ENCODE measurements at places on chromosomes 7 and 10.

- no peaks in the 10 kb centered on the region for H3K27me3 ChIP-seq
- no peak for DNase-seq
- H3K4me3 ChIP-seq, result no peak overlapping the region
- no peak overlapping the region for H3K27ac ChIP-seq
- H3K36me3 ChIP-seq, result no peaks in the 10 kb centered on the region
Measured at GRCh38 chr7:17696422-17696821, 243.9 kb downstream of the SNX13 start.

DNA sequence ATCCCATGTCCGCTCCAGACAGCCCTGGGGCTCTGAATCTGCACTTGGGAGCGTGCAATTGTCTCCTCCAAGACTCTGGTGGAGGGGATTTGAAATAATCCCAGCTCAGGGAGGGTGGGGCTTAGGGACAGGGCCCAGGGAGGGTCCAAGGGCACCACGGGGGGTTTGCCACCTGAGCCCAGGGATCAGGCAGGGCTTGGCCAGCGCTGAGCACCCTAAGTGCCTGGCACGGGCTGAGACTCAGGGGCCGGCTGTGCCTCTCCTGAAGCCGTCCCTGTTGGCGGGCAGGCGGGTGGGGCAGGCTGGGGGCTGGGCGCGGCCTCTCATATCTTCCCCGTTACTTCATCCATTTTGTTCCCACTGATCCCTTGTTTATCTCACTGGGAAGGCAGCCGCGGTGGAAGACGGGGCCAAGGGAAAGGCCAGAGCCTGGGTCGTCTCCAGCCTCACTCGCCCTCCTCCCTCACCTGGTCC lies 41.8 kb upstream of the ELN start:
- H3K36me3 ChIP-seq, result no peaks in the 10 kb centered on the region
- peak; percentile 46 for DNase-seq
- peak overlapping the region; percentile 32 for H3K4me3 ChIP-seq
- peaks cover 14% of the 10 kb centered on the region for H3K4me1 ChIP-seq

DNA sequence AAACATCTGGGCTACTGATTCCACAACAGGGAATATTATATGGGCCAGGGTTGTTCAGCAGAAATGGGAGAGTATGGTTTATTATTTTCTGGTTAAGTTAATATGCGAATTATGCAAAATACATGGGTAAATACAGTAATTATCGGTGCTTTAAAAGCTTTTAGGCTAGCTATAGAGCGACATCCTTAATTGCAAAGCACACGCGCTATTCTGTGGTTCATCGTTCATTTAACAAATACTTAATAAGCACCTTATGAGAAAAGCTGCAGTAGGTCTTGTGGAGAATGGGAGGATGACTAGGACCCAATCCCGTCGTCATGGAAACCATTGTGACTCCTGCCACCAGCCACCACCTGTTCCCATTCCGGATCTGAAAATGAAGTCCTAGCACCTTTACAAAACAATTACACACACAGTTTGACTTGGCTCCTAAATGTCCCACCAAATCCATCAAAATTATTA lies 623 bp upstream of the CEP41 start:
- H3K27me3 ChIP-seq, result no peaks in the 10 kb centered on the region
- no peaks in the 10 kb centered on the region for H3K36me3 ChIP-seq
- H3K27ac ChIP-seq, result peak overlapping the region; percentile 79
- no peak for DNase-seq
- H3K4me3 ChIP-seq, result peak overlapping the region; percentile 95
- peaks cover 5% of the 10 kb centered on the region for H3K4me1 ChIP-seq

DNA sequence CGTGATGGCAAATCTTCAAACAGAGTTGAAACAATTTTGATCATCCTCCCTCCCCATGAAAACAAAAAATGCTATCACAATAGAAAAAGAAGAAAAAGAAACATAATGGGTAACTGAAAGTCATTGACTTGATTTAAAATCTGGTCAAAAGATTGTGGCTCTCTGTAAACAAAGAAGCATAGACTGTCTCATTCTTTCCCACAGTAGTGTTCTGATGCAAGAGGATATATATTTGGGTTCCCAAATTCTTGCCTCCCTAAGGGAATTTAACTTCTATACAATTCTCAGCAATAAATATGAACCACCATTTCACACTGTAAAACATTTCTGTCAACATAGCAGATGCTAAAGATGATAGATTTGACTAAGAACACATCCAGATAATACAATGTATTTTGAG lies 32.8 kb upstream of the MEOX2 start:
- H3K27ac ChIP-seq, result no peak overlapping the region
- no peak overlapping the region for H3K4me3 ChIP-seq
- H3K36me3 ChIP-seq, result no peaks in the 10 kb centered on the region
- no peak for DNase-seq

DNA sequence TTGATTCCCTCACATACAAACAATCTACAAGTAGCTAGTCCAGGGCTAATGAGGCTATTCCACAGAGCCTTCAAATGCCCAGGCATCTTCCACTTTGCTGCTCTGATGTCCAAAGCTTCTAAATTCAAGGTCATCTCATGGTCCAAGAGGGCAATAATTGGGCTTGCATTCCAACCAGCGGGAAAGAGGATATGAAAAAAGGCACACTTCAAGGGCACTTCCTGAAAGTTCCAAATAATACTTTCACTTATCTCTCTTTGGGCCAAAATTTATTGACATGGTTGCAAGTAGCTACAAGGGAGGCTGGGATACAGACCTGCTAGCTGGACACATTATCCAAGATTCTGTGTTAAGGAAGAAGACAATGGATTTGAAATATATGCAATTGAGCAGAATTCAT lies 25.2 kb upstream of the APBB1IP start:
- H3K36me3 ChIP-seq, result no peaks in the 10 kb centered on the region
- no peak for DNase-seq
- no peak overlapping the region for H3K27ac ChIP-seq
- no peaks in the 10 kb centered on the region for H3K27me3 ChIP-seq
- H3K4me1 ChIP-seq, result no peaks in the 10 kb centered on the region

GRCh38 chr7:95723583-95724180 lies 48.7 kb upstream of the DYNC1I1 start:
- H3K27me3 ChIP-seq, result no peaks in the 10 kb centered on the region
- H3K36me3 ChIP-seq, result no peaks in the 10 kb centered on the region
- H3K27ac ChIP-seq, result no peak overlapping the region
- H3K4me1 ChIP-seq, result no peaks in the 10 kb centered on the region

GRCh38 chr10:71270301-71271220 lies 48.5 kb upstream of the SLC29A3 start:
- H3K27me3 ChIP-seq, result no peaks in the 10 kb centered on the region
- DNase-seq, result no peak
- no peaks in the 10 kb centered on the region for H3K36me3 ChIP-seq
- H3K27ac ChIP-seq, result no peak overlapping the region
- peaks cover 16% of the 10 kb centered on the region for H3K4me1 ChIP-seq

- H3K4me3 ChIP-seq, result no peak overlapping the region
- H3K36me3 ChIP-seq, result no peaks in the 10 kb centered on the region
- H3K27me3 ChIP-seq, result no peaks in the 10 kb centered on the region
- H3K4me1 ChIP-seq, result no peaks in the 10 kb centered on the region
- DNase-seq, result no peak
Measured at GRCh38 chr10:49833168-49833567, 71.0 kb upstream of the OGDHL start.

- DNase-seq, result no peak
- no peak overlapping the region for H3K27ac ChIP-seq
- no peak overlapping the region for H3K4me3 ChIP-seq
Measured at GRCh38 chr7:80357530-80357929, 154.3 kb downstream of the GNAT3 start.

DNA sequence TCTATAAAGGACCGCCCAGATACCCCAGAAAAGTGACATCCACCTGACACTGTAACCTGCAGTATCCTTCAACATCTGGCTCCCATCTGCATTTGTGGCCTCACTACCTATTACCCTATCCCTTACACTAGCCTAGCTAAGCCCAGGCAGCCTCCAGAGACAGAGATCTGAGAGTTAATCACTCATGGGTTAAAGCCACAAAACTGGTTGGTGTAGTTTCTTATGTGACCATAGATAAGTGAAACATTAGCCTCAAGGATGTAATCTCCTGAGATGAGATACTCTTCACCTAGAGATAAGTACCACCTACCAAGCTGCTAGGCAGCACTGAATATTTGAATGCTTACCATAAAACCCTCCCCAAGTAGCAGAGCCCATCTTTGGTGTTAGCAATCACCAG lies 35.4 kb downstream of the CTTNBP2 start:
- H3K27me3 ChIP-seq, result no peaks in the 10 kb centered on the region
- H3K4me3 ChIP-seq, result no peak overlapping the region
- no peak for DNase-seq
- no peaks in the 10 kb centered on the region for H3K4me1 ChIP-seq
- no peak overlapping the region for H3K27ac ChIP-seq

- no peaks in the 10 kb centered on the region for H3K27me3 ChIP-seq
- no peaks in the 10 kb centered on the region for H3K4me1 ChIP-seq
- DNase-seq, result no peak
- no peak overlapping the region for H3K27ac ChIP-seq
- no peaks in the 10 kb centered on the region for H3K36me3 ChIP-seq
- no peak overlapping the region for H3K4me3 ChIP-seq
Measured at GRCh38 chr10:104925232-104925851, 284.3 kb downstream of the SORCS3 start.

- no peaks in the 10 kb centered on the region for H3K36me3 ChIP-seq
- no peak overlapping the region for H3K4me3 ChIP-seq
- H3K27me3 ChIP-seq, result no peaks in the 10 kb centered on the region
- DNase-seq, result no peak
Measured at GRCh38 chr7:154451480-154452457, 399.6 kb downstream of the DPP6 start.

GRCh38 chr10:97378933-97379921 lies 21.9 kb downstream of the RRP12 start:
- H3K36me3 ChIP-seq, result peaks cover 17% of the 10 kb centered on the region
- H3K4me1 ChIP-seq, result no peaks in the 10 kb centered on the region
- no peak for DNase-seq

DNA sequence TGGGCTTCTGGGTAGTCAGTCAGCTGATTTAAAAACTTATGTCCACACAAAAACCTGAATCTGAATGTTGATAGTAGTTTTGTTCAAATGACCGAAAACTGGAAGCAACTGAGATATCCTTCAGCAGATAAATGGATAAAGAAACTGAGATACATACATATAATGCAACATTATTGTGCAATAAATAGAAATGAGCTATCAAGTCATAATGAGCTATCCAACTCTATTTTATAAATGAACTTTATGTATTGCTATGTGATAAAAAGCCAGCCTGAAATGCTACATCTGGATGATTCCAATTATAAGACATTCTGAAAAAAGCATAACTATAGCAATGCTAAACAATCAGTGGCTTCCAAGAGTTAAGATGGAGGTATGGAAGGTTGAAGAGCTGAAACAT lies 748.7 kb downstream of the TNS3 start:
- DNase-seq, result no peak
- H3K4me1 ChIP-seq, result no peaks in the 10 kb centered on the region
- H3K36me3 ChIP-seq, result no peaks in the 10 kb centered on the region
- no peaks in the 10 kb centered on the region for H3K27me3 ChIP-seq
- H3K27ac ChIP-seq, result no peak overlapping the region

GRCh38 chr10:74855027-74855426 lies 28.6 kb downstream of the KAT6B start:
- no peak for DNase-seq
- H3K36me3 ChIP-seq, result no peaks in the 10 kb centered on the region
- no peak overlapping the region for H3K4me3 ChIP-seq
- H3K4me1 ChIP-seq, result peaks cover 49% of the 10 kb centered on the region
- no peaks in the 10 kb centered on the region for H3K27me3 ChIP-seq

DNA sequence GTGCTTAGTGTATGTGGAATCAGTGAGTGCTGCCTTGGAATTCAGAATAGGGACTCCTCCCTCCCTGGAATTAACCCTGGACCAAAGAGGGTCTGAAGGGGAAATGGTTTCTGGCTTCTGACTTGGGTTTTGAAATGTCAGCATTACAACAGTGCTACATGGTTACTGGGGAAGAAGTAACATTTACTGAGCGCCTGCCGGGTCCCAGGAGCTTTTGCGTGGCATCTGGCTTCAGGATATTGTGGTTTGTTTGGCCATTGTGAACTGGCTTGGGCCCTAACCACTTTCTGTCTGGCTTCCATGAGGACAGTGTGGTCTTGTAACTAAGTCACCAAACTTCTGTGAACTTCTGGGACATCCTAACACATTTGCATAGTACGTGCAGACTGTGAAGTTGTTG lies 21.3 kb downstream of the TSPAN15 start:
- no peaks in the 10 kb centered on the region for H3K36me3 ChIP-seq
- DNase-seq, result no peak
- no peaks in the 10 kb centered on the region for H3K27me3 ChIP-seq
- H3K4me1 ChIP-seq, result peaks cover 16% of the 10 kb centered on the region
- H3K27ac ChIP-seq, result no peak overlapping the region

DNA sequence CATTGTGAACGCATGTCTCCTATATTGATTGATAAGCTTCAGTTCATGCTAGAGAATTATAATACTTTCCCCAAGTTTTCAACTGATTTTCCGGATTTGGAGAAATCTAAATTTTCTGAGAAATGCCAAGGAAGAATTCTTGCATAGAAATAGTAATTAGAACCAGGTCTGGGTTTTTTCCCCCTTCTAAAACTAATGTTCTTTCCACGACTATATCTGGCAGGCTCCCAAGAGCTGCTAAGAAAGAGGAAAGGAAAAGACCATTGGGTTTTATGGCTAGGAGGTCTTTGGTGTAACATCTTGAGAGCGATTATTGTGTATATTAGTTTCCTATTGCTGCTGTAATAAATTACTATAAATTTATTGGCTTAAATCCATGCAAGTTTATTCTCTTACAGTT lies 71.8 kb upstream of the CACNB2 start:
- no peaks in the 10 kb centered on the region for H3K27me3 ChIP-seq
- no peak overlapping the region for H3K27ac ChIP-seq
- no peaks in the 10 kb centered on the region for H3K4me1 ChIP-seq
- no peak overlapping the region for H3K4me3 ChIP-seq
- no peaks in the 10 kb centered on the region for H3K36me3 ChIP-seq
- DNase-seq, result no peak

- H3K4me3 ChIP-seq, result no peak overlapping the region
- peak; percentile 72 for DNase-seq
- no peaks in the 10 kb centered on the region for H3K36me3 ChIP-seq
- peak overlapping the region; percentile 93 for H3K27ac ChIP-seq
- peaks cover 30% of the 10 kb centered on the region for H3K4me1 ChIP-seq
Measured at GRCh38 chr10:91349381-91349780, 60.8 kb upstream of the HECTD2 start.

All from thoracic aorta (tissue), 2 donors.